CD8-positive, alpha-beta memory T cell (primary cell): ENCODE measurements at places on chromosomes 2 and 18. TPM values are rescaled to one million over a fixed set of nuclear protein-coding genes. Genes with fewer than 3 reads are reported as not detected.
A peak's percentile ranks its signal among the peaks of the same experiment; 100 is the strongest.

HOXD13 gene
- total RNA-seq = not detected

COBLL1 gene
- total RNA-seq = not detected

DNA sequence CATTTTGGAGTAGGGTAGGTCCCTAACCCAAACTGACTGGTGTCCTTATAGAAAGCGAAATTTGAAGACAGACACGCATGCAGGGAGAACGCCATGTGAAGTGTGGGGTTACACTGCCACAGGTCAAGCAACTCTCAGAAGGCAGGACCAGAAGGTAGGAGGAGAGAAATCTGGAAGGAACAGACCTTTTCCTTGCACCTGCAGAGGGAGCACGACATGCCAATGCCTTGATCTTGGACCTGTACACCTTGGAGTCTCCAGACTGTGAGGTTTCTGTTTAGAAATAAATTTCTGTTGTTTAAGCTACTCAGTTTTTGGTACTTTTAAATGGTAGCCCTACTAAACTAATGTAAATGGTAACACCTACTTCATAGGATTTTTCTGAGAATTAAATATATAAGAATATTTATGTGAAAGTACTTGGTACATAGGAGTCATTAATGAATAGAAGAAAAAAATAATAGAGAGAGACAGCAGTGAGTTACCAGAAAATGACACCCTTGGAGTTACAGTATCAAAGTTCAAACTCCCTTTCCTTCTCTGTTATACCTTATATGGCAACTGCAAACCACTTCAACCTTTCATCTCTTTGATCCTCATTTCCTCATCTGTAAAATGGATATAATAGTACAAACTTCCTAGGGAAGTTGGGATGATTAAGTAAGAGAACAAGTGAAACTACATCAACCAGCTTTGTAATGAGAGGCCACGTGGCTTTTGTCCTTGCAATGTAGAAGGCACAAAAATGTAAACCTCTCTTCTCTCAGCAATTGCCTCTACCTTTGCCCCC is 184.9 kb upstream of the PARD3B start:
- no peak for DNase-seq

- no peak for DNase-seq
Observed at GRCh38 chr2:45605116-45605515, 6.0 kb downstream of the SRBD1 start.

- no peak for DNase-seq
Observed at GRCh38 chr2:68544811-68545210, 77.4 kb downstream of the APLF start.

GRCh38 chr2:45636008-45636407 is 15.5 kb upstream of the PRKCE start:
- DNase-seq = no peak

- DNase-seq = no peak
Observed at GRCh38 chr18:22346953-22347605, 70.6 kb downstream of the CTAGE1 start.

TTR gene
- total RNA-seq = not detected

UGT1A10 gene
- not detected for total RNA-seq

DNA sequence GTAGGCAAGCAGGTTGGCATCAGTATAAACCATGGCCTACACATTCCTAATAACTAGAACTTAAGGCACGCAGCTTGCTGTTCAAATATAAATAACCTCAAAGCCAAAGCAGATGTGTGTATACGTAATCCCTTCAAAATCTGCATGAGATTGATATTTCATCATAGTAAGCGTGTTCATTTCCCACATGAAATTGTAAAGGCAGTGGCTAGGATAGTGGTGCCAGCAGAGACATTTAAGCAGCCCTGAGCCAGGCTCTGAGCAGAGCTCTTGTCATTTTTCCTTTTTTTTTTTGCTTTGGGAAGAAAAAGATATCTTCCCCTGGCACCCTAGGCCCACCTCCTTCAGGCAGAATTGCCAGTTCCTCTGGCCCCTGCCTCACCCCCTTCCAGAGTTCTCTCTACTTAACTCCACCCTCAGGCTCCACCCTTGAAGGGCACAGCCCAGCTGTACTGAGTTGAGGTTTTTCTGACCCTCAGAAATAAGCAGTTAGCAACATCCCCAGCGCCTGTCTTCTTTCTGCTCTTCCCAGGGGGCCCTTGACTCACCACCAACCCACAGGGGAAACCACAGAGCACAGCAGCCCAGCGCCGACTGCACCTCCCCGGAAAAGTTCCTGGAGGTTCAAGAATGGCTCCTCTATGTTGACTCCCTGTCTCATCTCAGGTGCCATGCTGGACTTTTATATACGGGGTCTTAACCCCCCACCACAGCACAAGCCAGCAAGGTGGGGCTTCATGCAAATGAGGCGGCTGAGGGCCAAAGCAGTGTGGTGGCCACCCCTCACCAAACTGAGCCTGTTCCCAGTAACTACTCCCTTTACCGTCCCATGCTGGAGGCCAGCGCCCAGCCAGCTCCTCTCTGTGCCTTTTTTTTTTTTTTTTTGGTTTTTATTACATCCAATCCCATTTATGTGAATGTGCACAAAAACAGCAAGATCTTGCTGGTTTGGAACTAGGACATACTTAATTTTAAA is 84.7 kb downstream of the EHD3 start:
- peak; percentile 4 for DNase-seq

- no peak for DNase-seq
Observed at GRCh38 chr2:160616149-160616548, 122.5 kb upstream of the RBMS1 start.

DNA sequence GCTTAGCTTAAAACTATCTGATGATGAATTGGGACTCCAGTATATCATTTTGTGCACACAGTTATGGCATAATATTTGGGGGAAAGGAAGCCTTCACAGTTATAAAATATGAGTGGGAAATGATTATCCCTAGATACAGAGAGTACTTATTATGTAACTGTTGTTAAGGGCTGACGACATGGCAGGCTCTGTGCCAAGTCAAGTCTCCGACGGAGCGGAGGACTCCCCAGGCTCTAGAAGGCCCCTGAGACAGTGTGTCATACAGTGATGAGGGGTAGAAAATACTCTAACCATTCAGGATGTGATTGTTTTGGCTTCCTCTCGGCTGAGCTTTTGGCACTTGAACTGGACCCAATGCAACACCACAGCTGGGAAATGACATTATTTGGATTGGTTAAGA is 211.8 kb downstream of the SLC8A1 start:
- DNase-seq = no peak

MYO5B gene
- 0.07 TPM for total RNA-seq

LINC00305 gene
- total RNA-seq = not detected

EML6 gene
- 1.3 TPM for total RNA-seq

CHRNA1 gene
- total RNA-seq = not detected

DNA sequence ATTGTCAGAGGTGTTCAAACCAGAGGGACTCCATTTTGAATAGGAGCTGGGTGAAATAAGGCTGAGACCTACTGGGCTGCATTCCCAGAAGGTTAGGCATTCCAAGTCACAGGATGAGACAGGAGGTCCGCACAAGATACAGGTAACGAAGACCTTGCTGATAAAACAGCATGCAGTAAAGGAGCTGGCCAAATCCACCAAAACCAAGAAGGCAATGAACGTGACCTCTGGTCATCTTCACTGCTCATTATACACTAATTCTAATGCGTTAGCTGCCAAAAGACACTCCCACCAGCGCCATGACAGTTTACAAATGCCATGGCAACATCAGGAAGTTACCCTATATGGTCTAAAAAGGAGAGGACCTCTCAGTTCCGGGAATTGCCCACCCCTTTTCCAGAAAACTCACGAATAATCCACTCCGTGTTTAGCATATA is 10.6 kb downstream of the SH3YL1 start:
- no peak for DNase-seq

- DNase-seq = no peak
Observed at GRCh38 chr2:116148361-116148760, 1666.1 kb upstream of the DDX18 start.

- peak; percentile 22 for DNase-seq
Observed at GRCh38 chr2:230643576-230644291, 68.9 kb upstream of the CAB39 start.

GRCh38 chr2:26516781-26517180 is 38.9 kb upstream of the OTOF start:
- no peak for DNase-seq

DNA sequence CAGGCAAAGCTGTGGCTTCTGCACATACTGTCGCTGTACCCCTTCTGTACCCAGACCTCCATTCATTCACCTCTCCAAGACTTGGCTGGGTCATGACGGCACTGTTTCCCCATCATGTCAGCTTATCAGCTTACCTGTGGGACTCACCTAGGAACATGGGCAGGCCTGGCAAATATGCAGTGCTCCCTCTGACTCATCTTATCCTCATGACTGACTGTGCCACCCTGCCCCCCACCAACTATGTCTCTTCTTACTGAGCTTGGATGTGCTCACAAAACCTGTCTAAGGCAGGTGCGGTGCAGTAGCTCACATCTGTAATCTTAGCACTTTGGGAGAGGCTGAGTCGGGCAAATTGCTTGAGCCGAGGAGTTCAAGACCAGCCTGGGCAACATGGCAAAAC is 152.4 kb downstream of the MGAT5 start:
- no peak for DNase-seq

GRCh38 chr2:68391099-68391498 is 26.0 kb downstream of the PLEK start:
- DNase-seq = no peak

C18orf54 gene
- total RNA-seq = 10.6 TPM

DNA sequence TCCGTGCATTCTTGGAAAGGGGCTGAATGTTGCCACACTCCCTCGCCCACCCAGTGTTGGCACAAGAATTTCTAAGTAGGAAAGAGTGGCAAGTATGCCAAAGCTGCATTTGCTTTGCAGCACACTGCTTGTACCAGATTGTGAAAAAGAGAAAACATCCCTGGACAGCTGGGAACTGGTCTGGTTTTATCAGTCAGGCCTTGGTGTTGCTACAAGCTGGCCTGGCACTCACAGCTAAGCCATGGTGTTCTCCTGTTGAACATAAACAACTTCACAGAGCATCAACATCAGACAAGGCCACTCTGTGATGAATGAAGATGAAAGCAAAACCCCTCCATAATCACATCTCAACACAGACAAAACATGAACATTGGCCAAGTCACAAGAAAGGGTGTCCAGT is 4.2 kb upstream of the TRABD2A start:
- DNase-seq = no peak

DNA sequence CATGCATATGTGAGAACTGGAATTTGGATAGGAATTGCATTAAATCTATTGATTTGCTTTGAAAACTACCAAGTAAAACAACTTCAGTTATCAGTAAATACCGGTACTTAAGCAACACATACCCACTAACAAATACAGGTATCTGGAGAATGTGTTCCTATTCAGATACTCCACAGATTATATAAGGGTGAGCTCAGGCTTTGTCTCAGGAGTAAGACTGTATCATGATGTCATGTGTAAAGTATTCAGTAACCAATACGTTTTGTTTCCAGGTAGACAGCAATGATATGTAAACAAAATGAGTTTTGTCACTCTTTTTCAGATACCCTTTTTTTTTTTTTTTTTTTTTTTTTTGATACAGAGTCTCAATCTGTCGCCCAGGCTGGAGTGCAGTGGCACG is 74.8 kb downstream of the DSC3 start:
- no peak for DNase-seq
